ENCODE measurements at places on chromosomes 7 and 10. TPM values are rescaled to one million over a fixed set of nuclear protein-coding genes. Genes with fewer than 3 reads are reported as not detected.
A peak's percentile ranks its signal among the peaks of the same experiment; 100 is the strongest.

- H3K36me3 ChIP-seq: no peaks in the 10 kb centered on the region
- peaks cover 4% of the 10 kb centered on the region for H3K27me3 ChIP-seq
- H3K4me3 ChIP-seq: no peak overlapping the region
- no peak overlapping the region for H3K27ac ChIP-seq
Observed at GRCh38 chr7:39317107-39317506, 249.1 kb upstream of the YAE1 start.

DNA sequence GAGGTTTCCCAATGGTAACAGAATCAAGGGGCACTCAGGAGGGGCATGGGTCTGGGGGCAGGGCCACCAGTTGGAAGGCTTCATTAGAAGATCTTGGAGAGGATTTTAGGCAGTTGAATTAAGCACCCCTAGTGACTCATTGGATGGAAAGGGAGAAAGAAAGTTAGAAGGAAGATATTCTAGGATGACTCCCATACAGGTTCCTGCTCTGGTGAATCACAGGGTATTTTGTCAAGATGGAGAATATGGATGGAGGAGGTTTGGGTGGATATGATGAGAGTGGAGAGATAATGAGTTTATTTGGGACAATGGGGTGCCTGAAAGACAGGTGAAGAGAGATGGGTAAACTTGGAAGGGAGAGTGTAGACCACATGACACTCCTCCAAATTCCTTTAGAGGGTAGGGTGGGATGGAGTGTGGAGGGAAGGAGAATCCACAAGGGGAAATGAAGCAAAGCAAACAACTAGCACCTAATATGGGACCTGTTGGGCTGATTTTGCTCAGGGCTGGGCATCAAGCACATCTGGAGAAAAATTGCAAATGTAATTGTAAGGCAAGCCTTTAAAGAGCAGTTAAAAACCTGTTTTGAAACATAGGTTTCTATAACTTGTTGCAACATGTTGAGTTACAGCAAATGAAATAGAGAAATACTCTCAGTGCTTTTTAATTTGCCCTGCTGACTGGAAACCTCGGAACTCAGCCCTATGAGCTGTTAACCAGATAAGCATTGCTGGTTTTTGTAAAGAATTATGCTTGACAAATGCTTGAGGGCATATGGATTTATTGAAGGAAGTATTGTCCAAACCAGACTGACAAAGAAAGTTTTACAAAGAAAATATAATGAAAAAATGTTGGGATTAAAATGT is 2.9 kb upstream of the ENTPD7 start:
- no peak overlapping the region for H3K27ac ChIP-seq
- peaks cover 8% of the 10 kb centered on the region for H3K36me3 ChIP-seq
- H3K27me3 ChIP-seq: no peaks in the 10 kb centered on the region
- DNase-seq: no peak
- no peak overlapping the region for H3K4me3 ChIP-seq

DNA sequence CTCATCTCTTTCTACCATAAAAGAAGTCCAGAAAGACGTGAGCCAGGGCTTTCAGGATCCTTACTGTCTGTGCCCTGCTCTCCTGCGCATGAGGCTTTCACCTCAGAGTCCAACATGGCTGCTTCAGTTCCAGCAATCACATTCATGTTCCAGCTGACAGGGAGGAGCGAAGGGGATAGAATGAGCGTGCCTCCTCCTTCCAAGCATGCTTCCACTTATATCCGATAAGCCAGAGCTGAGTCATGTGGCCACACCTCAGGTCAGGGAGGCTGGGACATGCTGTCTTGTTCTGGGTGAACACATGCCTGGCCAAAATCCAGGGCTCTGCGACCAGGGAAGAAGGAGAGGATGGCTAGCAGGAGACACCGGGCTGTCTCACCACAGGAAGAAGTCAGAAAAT is 248.2 kb downstream of the SKAP2 start:
- no peaks in the 10 kb centered on the region for H3K4me1 ChIP-seq
- no peak overlapping the region for H3K4me3 ChIP-seq
- no peak overlapping the region for H3K27ac ChIP-seq
- no peaks in the 10 kb centered on the region for H3K36me3 ChIP-seq
- peaks cover 8% of the 10 kb centered on the region for H3K27me3 ChIP-seq

DNA sequence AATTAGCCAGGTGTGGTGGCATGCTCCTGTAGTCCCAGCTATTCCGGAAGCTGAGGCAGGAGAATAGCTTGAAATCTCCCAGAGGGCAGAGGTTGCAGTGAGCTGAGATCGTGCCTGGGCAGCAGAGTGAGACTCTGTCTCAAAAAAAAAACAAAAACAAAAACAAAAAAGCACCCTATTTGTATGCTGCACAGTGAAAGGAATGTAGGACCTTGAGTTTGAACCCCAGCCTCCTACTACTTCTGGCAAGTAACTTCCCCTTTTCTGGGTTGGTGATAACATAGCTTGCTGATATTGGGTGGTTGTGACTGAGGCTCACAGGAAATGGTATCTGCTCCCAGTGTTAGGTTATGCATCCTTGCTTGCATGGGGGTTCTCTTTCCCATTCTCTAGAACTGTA is 205.3 kb downstream of the BUB3 start:
- no peak for DNase-seq
- peaks cover 10% of the 10 kb centered on the region for H3K36me3 ChIP-seq
- no peak overlapping the region for H3K4me3 ChIP-seq
- H3K27ac ChIP-seq: no peak overlapping the region
- no peaks in the 10 kb centered on the region for H3K4me1 ChIP-seq

GRCh38 chr10:29981510-29981909 is 77.9 kb downstream of the JCAD start:
- H3K27ac ChIP-seq: no peak overlapping the region
- no peak for DNase-seq
- no peaks in the 10 kb centered on the region for H3K4me1 ChIP-seq
- peaks cover 4% of the 10 kb centered on the region for H3K36me3 ChIP-seq
- peaks cover 2% of the 10 kb centered on the region for H3K27me3 ChIP-seq

DNA sequence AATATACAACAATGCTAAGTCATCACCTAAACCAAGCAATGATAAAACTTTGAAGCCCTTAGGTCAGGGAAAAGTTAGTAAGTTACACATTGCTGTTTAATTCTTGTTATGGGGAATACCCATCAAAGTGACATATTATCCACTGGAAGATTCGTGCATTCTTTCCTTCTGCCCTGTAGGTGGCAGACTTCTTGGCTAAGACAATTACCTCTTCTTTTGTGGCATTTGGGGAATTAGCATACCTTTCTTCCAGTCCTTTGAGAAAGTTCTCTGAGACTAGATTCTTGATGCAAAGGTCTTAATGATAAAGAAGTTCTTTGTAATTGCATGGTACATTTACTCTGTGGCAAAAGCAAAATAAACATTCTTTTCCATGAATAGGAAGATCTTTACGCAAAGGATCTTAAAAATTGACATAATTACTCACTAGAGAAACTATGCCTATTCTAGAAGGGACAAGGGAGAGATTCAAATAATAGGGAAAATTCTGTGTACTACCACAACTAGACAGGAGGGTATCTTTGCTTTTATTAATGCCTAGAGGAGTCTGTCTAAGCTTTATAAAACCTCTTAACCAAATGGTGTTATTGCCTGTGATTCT is 395.9 kb downstream of the GRM8 start:
- no peaks in the 10 kb centered on the region for H3K36me3 ChIP-seq
- H3K27ac ChIP-seq: no peak overlapping the region
- H3K27me3 ChIP-seq: no peaks in the 10 kb centered on the region
- DNase-seq: no peak
- no peak overlapping the region for H3K4me3 ChIP-seq

Gene CPA4
- not detected for total RNA-seq

DNA sequence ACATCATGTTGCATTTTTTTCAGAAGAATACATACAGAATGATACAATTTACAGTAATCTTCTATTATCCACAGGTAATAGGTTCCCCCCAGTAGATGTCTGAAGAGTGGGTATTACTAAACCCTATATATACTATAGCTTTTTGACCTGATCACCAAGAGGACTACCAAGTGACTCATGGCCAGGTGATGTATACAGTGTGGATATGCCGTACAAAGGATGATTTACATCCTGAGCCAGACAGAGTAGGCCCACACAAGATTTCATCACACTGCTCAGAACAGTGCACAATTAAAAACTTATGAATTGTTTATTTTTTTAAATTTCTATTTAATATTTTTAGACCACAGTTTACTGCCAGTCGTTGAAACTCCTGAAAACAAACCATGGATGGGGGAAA is 70.6 kb downstream of the STEAP1B start:
- H3K4me3 ChIP-seq: no peak overlapping the region
- H3K36me3 ChIP-seq: no peaks in the 10 kb centered on the region
- H3K27ac ChIP-seq: no peak overlapping the region
- peaks cover 31% of the 10 kb centered on the region for H3K4me1 ChIP-seq

DNA sequence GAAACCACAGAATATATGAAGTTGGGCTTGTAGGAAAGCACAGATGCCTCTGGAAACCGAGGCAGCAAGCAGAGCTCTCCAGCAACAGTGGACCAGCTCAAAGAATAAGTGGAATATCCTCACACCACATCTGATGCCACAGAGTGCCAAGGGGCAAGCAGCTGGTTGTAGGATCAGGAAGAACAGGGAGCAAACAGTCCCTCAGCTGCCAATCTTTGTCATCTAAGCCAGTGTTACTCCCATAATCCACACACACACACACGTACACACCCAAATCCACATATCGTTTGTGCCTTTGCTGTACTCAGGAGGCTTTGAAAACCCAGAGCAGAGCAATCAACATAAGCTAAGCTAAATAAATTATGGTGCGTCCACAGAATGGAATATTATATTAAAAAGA is 20.7 kb upstream of the SEC24C start:
- H3K4me1 ChIP-seq: peaks cover 8% of the 10 kb centered on the region
- no peak overlapping the region for H3K4me3 ChIP-seq
- H3K27me3 ChIP-seq: no peaks in the 10 kb centered on the region

Gene STEAP4
- total RNA-seq: 0.54 TPM

Gene SDK1
- 4.3 TPM for total RNA-seq

DNA sequence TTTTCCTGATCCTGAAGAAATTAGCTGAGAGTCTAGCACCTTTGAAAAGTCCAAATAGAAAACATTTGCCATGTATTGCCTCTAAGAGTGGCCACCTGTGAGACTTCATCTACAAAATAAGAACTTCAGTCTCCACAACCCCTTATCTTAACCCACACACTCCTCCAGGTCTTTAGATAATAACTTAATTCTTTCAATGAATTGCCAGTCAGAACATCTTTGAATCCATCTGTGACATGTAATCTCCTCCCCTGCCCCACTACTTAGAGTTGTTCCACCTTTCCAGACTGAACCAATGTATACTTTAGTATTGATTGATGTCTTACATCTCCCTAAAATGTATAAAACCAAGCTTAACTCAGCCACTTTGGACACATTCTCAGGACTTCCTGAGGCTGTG is 84.4 kb upstream of the FAM171A1 start:
- no peaks in the 10 kb centered on the region for H3K27me3 ChIP-seq
- no peaks in the 10 kb centered on the region for H3K4me1 ChIP-seq
- H3K4me3 ChIP-seq: no peak overlapping the region
- no peak overlapping the region for H3K27ac ChIP-seq

DNA sequence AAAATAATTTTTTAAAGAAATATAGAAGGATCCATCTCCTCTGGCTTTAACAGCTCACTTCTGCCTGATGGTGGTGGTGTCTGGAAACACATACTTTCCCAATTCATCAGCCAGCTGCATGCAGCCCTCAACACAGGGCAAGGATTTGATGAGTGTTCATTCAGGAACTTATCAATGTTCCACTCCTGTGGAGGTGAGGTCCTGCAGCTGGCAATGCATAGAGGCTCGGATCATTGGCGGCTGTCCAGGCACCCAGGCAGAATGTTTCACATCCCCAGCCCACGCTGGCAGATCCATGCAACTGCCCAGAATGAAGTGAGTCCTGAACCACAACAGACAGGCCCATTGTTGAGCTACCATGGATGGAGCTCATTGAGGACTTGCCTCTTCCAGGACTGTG is 55.2 kb upstream of the KCNMA1 start:
- no peak for DNase-seq
- H3K27me3 ChIP-seq: no peaks in the 10 kb centered on the region
- H3K27ac ChIP-seq: no peak overlapping the region
- no peaks in the 10 kb centered on the region for H3K4me1 ChIP-seq
- no peak overlapping the region for H3K4me3 ChIP-seq

- peak overlapping the region; percentile 92 for H3K4me3 ChIP-seq
- peaks cover 27% of the 10 kb centered on the region for H3K36me3 ChIP-seq
- DNase-seq: peak; percentile 37
- peaks cover 7% of the 10 kb centered on the region for H3K27me3 ChIP-seq
- peaks cover 25% of the 10 kb centered on the region for H3K4me1 ChIP-seq
Observed at GRCh38 chr7:22356010-22356691, 803 bp downstream of the RAPGEF5 start.

GRCh38 chr7:100366411-100367250 is 6.7 kb upstream of the PILRA start:
- H3K27me3 ChIP-seq: peaks cover 14% of the 10 kb centered on the region
- DNase-seq: no peak
- H3K27ac ChIP-seq: peak overlapping the region; percentile 82
- no peak overlapping the region for H3K4me3 ChIP-seq

GRCh38 chr7:71851776-71852498 is 560.2 kb downstream of the CALN1 start:
- H3K27ac ChIP-seq: no peak overlapping the region
- H3K4me3 ChIP-seq: no peak overlapping the region
- DNase-seq: no peak
- no peaks in the 10 kb centered on the region for H3K36me3 ChIP-seq

- DNase-seq: no peak
- no peak overlapping the region for H3K4me3 ChIP-seq
- no peak overlapping the region for H3K27ac ChIP-seq
Observed at GRCh38 chr7:41475801-41476459, 227.0 kb downstream of the INHBA start.

GRCh38 chr7:92415225-92415624 is 32.1 kb upstream of the GATAD1 start:
- no peaks in the 10 kb centered on the region for H3K4me1 ChIP-seq
- no peak overlapping the region for H3K27ac ChIP-seq
- H3K4me3 ChIP-seq: no peak overlapping the region
- peaks cover 2% of the 10 kb centered on the region for H3K27me3 ChIP-seq
- H3K36me3 ChIP-seq: no peaks in the 10 kb centered on the region

Gene SPDYE11
- total RNA-seq: 0.13 TPM

Gene SLC26A3
- not detected for total RNA-seq

GRCh38 chr7:123003539-123004126 is 8.1 kb upstream of the TAS2R16 start:
- H3K4me1 ChIP-seq: peaks cover 4% of the 10 kb centered on the region
- H3K27ac ChIP-seq: no peak overlapping the region

GRCh38 chr10:30830315-30831230 is 201.0 kb upstream of the LYZL2 start:
- H3K4me3 ChIP-seq: no peak overlapping the region
- H3K36me3 ChIP-seq: no peaks in the 10 kb centered on the region
- peak overlapping the region; percentile 26 for H3K27ac ChIP-seq
- H3K4me1 ChIP-seq: peaks cover 19% of the 10 kb centered on the region

DNA sequence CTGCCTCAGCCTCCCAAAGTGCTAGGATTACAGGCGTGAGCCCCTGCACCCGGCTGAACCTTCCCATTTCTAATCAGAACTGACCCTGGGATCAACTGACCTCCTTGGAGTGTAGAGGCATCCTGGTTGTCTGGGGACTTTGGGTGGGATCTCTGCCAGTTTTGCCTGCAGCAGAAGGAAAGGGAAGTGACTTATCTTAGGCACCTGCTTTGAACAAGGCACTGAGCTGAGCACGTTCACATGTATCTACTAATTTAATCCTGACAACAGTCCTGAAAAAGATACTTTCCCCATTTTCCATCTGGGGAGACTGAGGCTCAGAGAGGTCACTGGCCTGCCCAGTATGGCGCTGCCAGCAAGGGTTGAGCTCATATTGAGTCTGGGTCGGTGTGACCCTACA is 153.4 kb downstream of the CUX1 start:
- H3K27ac ChIP-seq: no peak overlapping the region
- no peak overlapping the region for H3K4me3 ChIP-seq
- DNase-seq: no peak

Data from endothelial cell (in vitro differentiated cells).